ENCODE measurements at places on chromosomes 7 and 10.
A peak's percentile ranks its signal among the peaks of the same experiment; 100 is the strongest.

GRCh38 chr7:92778972-92779371 lies 57.4 kb downstream of the CDK6 start:
- no peak for DNase-seq

GRCh38 chr7:135167365-135167917 lies 3.1 kb downstream of the CYREN start:
- DNase-seq, result no peak

- no peak for DNase-seq
Measured at GRCh38 chr10:122033224-122033926, 44.4 kb downstream of the TACC2 start.

GRCh38 chr7:101602484-101603241 lies 26.4 kb downstream of the MYL10 start:
- peak; percentile 2 for DNase-seq

GRCh38 chr10:76403912-76404311 lies 972.5 kb downstream of the LRMDA start:
- DNase-seq, result no peak

- DNase-seq, result no peak
Measured at GRCh38 chr7:111788286-111789047, 226.2 kb upstream of the IMMP2L start.

DNA sequence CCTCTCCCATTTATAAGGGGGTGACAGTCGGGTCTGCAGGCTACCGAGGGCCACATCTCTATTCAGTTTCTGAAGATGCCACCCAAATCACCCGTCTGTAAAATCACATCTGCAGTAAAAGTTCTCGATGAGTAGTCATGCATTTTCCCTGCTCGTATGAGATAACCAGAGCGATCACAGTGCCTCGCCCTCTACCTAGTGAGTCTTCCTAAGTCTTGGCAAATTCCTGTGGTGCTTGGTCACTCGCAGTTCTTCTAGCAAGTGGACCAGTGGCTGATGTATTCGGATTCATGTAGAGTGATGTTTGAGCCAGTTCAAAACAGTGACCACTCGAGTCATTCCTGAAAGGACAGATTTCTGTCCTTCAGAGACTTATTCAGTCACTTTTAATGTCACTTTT lies 44.9 kb downstream of the INSYN2A start:
- DNase-seq, result no peak

DNA sequence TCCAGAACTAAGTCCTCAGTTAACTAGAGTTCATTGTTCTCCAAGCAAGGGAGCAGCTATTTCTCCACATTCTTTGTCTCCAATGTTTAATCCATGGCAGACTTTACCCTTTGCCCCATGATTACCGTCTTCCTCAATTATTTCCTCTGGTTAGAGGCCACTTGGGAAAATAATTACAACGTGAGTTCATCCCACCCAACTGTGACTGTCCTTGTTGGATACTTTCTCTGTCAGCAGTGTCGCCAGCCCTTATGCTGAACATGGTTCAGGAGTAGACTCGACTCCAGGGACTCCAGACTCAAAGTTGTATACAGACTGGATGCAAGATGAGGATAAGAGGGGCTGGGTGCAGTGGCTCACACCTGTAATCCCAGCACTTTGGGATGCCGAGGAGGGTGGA lies 17.1 kb upstream of the SEPHS1 start:
- no peak for DNase-seq

DNA sequence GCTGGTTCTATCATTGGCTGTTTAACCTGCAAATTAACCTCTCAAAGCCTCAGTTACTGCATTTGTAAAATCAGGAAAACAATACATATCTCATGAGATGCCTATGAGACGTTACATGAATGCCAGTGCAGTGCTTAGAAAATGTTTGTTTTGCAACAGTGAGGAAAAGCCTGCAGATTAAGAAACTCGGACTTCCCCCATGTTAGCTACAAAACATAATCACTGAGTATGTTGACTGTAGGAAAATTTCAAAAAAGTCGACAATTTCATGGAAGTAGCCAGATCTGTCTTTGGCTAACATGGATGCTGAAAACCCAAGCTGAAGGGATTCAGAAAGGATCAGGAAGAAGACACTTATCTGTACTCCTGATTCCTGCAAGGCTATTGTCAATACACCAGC lies 121.4 kb downstream of the TRIL start:
- DNase-seq, result no peak

- DNase-seq, result no peak
Measured at GRCh38 chr7:39005036-39005435, 27.3 kb downstream of the POU6F2 start.

DNA sequence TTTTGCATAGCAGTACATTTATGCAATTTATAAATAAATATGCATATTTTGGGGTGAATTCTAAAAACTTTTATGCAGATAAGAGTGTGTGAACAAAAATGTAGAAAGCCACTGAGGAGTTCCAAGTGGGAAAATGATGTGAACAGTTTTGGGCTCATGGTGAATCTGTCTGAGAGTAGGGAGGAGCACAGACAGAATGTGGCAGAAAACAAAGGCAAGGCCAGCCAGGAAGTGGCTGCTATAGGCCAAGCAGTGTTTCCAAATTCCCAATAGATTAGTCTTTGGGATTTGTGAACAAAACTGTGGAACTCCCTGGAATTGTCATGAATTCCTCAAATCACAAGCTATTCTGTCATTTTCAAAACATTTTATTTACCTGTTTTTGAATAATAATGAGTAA lies 73.6 kb upstream of the AMPH start:
- DNase-seq, result no peak
